Ovary (tissue), 10 donors: ENCODE measurements at places on chromosomes 3 and 15. TPM values are rescaled to one million over a fixed set of nuclear protein-coding genes. Genes with fewer than 3 reads are reported as not detected.

GRCh38 chr3:115819785-115820384 is 196.6 kb downstream of the GAP43 start:
- no peaks in the 10 kb centered on the region for H3K36me3 ChIP-seq
- no peak overlapping the region for H3K4me3 ChIP-seq
- no peaks in the 10 kb centered on the region for H3K27me3 ChIP-seq
- DNase-seq, result peak; percentile 44
- no peak overlapping the region for H3K27ac ChIP-seq
- no peaks in the 10 kb centered on the region for H3K4me1 ChIP-seq

DNA sequence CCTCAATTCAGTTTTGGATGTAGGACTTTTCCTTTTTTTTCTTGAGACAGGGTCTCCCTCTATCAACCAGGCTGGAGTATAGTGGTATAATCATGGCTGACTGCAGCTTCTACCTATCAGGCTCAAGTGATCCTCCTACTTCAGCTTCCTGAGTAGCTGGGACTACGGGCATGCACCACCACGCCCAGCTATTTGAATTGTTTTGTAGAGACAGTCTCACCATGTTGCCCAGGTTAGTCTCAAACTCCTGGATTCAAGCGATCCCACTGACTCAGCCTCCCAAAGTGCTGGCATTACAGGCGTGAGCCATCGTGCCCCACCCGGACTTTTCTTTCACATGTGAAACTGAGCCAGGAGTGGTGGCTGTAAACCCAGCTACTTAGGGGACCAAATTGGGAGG is 3.5 kb downstream of the RNU5B-1 start:
- no peaks in the 10 kb centered on the region for H3K27me3 ChIP-seq
- DNase-seq, result peak; percentile 3
- H3K27ac ChIP-seq, result no peak overlapping the region
- no peak overlapping the region for H3K4me3 ChIP-seq

DNA sequence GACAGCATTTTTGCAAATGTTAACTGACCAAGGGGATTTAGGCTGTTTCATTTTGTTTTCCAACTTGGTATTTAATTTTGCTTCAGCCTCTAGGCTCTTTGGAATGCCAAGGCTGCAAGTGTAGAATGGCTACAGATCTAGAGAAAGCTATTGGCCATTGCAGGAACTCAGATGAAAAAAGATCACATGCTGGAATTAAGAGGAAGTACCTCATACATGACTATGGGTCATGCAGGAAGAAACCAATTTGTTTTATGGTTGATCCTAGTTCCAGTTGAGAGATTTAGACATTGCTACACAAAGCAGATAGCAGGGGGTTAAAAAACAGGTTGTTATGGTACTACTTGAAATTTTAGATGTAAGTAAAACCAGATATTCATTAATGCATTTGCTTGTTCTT is 12.7 kb upstream of the CLDN16 start:
- H3K36me3 ChIP-seq, result no peaks in the 10 kb centered on the region
- no peaks in the 10 kb centered on the region for H3K27me3 ChIP-seq
- H3K4me3 ChIP-seq, result no peak overlapping the region
- no peak overlapping the region for H3K27ac ChIP-seq
- DNase-seq, result no peak

DNA sequence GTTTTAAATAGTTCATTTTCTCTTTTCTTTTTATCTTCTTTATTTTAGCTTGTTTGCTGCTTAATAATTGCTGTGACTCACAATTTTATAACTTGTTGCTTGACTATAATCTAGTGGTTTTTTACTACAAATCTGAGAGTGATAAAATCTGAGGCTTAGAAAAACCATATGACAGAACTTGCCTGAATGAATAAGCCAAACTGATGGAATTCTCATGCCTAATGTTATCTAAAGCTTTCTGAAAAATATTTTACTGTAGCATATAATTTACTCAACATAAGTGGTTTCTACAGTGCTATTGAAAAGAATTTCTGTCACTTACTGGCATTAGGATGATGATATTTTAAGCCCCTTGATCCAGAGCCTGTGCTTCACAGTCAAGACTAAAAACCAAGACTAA is 175.1 kb downstream of the VGLL3 start:
- H3K27me3 ChIP-seq, result no peaks in the 10 kb centered on the region
- H3K4me3 ChIP-seq, result no peak overlapping the region
- H3K36me3 ChIP-seq, result no peaks in the 10 kb centered on the region
- H3K4me1 ChIP-seq, result no peaks in the 10 kb centered on the region

ALS2CL gene
- total RNA-seq, result 8.8 TPM
